CD14-positive monocyte (primary cell): ENCODE measurements at places on chromosomes 3 and 15.

- H3K4me3 ChIP-seq, result no peak overlapping the region
- no peak for DNase-seq
- no peaks in the 10 kb centered on the region for H3K4me1 ChIP-seq
- no peaks in the 10 kb centered on the region for H3K27me3 ChIP-seq
- H3K36me3 ChIP-seq, result no peaks in the 10 kb centered on the region
- no peak overlapping the region for H3K27ac ChIP-seq
Observed at GRCh38 chr15:91632981-91633380, 220.5 kb upstream of the SLCO3A1 start.

DNA sequence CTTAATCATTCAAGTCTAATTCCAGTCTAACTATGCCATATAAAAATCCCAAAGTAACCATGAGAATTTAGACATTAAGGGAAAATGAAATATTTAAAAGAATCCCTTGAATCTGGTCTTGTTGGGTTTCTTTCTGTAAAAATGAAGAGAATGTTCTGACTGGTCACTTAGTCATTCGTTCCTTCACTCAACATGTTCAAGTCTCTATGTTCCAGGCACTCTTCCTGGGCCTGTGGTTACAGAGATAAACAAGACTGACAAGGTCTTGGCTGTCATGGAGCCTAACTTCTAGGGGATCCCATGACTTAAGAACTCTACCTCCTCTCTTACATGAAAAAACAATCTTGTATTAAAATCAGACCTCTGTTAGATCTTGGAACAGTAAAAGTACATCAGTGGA lies 638.6 kb upstream of the TBL1XR1 start:
- no peak overlapping the region for H3K27ac ChIP-seq
- no peaks in the 10 kb centered on the region for H3K27me3 ChIP-seq
- H3K36me3 ChIP-seq, result no peaks in the 10 kb centered on the region
- no peaks in the 10 kb centered on the region for H3K4me1 ChIP-seq
- no peak overlapping the region for H3K4me3 ChIP-seq

- no peak overlapping the region for H3K27ac ChIP-seq
- DNase-seq, result no peak
- H3K4me3 ChIP-seq, result peak overlapping the region; percentile 93
- H3K27me3 ChIP-seq, result peaks cover 3% of the 10 kb centered on the region
Observed at GRCh38 chr3:107525644-107526305, 3.0 kb downstream of the BBX start.

GRCh38 chr3:60573494-60573893 lies 677.8 kb downstream of the FHIT start:
- no peaks in the 10 kb centered on the region for H3K36me3 ChIP-seq
- no peak overlapping the region for H3K4me3 ChIP-seq
- H3K27ac ChIP-seq, result no peak overlapping the region
- H3K4me1 ChIP-seq, result no peaks in the 10 kb centered on the region
- no peak for DNase-seq
